Left ventricle myocardium inferior (tissue), 1 donor: ENCODE measurements at places on chromosomes 7 and 10. TPM values are rescaled to one million over a fixed set of nuclear protein-coding genes. Genes with fewer than 3 reads are reported as not detected.

GRCh38 chr10:49319206-49319605, 20.2 kb downstream of the C10orf71 start:
- no peak for DNase-seq

Gene INTS1
- 29.9 TPM for total RNA-seq

Gene RAB19
- total RNA-seq = not detected

Gene SPDYE11
- not detected for total RNA-seq

DNA sequence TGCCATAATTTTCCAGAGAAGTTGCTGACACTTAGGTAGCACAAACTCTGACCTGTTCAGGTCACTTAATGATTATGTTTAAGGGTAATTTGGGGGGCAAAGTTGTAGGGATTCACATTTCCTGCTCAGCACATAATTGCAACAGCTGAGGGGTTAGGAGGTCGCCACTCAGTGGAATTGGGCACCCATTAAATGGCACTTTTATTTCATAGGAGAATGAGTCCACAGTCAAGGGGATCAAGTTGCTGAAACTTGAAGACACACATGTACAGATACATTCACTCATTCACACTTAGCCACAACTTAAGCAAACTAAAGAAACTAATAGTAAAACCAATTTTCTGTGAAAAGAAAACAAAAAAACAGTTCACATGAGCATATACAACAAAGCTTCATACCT, 1.5 kb downstream of the PCDH15 start:
- no peak for DNase-seq

DNA sequence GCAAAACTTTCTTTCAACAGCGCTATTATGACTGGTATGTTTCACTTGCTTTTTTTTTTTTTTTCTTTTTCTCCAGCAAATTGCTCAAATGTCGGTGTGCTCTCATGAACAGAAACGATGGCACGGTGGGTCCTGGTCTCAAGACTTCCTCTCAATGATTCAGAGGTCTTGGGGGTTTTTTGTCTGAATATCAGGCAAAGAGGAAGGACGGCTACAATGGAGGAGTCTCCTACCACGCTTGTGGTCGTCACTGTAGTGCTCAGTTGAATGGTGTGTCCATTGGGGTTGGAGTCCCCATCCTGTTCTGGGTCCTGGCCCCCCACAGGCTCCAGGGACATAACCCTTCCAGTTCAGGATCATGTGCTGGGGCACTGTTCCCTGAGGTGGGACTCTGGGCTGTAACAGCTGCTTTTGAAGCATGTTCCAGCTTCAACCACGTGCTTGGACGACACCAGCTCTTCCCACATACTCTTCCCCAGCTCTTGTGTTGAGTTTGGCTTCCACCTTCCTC, 266.7 kb upstream of the KLF6 start:
- DNase-seq = no peak

GRCh38 chr7:81207801-81208200, 288.9 kb upstream of the SEMA3C start:
- DNase-seq = no peak

DNA sequence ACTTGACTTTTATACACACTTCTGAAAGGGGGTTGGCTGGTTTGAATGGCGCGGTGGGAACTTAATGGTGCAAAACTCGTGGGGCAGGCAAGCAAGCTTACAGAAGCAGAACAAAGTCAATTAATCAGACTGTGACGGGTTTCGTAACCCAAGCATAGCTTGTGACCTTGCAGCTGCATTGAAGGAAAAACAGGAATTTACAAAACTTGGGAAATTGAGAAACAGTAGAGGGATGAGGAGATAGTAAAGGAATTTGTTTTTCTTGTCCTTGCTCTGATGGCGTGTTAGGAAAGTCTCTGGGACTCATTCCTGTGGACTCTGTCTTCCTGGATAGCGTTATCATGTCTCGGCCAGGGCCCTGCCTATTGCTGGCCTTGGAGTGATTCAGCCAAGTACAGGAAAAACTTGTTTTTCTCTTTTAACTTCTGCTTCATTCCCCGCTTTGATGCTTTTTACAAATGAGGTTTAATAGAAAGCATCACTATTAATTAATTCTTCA, 220.0 kb upstream of the KCND2 start:
- DNase-seq = peak; percentile 22

GRCh38 chr10:22319980-22320558, 830 bp upstream of the BMI1 start:
- DNase-seq = no peak

- DNase-seq = no peak
Observed at GRCh38 chr10:44853148-44853734, 57.9 kb upstream of the TMEM72 start.

Gene HOXA9
- not detected for total RNA-seq

DNA sequence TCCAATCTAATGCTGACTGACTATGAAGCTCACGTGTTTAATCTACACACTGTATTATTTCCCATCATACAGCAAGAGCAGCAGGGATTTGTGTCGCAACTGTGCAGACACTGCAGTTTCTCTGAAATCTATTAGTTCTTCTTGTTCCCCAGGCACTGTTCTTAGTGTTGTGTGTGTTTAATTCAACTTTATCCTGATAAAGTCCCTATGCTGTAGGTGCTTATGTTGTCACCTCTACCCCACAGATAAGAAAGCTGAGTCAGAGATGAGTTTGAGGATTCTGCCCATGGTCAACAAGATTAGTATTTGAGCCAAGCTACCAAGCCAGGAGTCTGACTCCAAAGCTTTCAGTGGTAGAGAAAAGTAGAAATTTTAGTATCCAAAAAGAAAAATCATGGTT, 22.5 kb upstream of the EPHB6 start:
- no peak for DNase-seq

DNA sequence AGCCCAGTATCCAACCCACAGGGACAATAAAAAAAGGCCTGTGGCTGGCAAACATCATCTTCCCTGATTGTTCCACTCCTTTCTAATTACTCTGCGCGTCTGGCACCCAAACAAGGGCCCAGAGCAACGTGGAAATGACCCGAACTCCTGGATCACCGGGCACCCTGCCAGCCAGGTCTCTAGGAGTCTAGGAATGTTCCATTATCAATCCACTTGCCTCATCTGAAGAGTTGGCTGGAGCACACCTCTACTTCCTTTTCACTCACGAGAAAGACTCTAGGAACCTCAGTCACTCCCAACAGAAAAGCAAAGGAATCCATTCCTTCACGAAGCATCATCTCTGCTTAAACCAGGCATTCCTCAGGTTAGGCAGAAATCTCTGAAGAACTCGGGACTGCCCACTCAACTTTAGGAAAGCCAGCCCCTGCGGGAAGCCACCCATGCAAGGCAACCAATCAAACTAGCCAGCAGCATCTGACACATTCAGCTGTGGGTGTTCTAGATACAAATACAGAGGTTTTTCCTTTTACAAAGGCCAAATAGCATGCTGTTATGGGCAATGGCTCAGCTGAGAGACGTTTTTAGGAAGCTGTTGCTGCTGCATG, 37.7 kb downstream of the ATXN7L1 start:
- peak; percentile 29 for DNase-seq

GRCh38 chr7:102140952-102141370, 145.7 kb upstream of the SH2B2 start:
- no peak for DNase-seq

Gene PLEKHS1
- total RNA-seq = not detected

- no peak for DNase-seq
Observed at GRCh38 chr10:131532291-131532690, 220.8 kb upstream of the TCERG1L start.

DNA sequence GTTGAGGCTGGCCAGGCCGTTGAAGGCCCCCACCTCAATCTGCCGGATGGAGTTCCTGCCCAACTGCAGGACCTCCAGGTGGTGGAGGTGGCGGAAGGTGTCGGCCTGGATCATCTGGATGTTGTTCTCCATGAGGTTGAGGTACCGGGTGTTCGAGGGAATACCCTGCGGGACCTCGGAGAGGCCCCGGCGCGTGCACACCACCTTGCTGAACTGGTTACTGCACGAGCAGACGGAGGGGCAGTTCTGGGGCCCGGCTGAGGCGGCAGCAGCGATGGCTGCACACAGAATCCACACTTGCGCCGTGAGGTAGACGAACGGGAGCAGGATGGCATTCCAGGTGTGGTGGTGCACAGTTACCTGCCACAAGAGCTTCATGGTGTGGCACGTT, 979 bp downstream of the LRRC4 start:
- DNase-seq = no peak

DNA sequence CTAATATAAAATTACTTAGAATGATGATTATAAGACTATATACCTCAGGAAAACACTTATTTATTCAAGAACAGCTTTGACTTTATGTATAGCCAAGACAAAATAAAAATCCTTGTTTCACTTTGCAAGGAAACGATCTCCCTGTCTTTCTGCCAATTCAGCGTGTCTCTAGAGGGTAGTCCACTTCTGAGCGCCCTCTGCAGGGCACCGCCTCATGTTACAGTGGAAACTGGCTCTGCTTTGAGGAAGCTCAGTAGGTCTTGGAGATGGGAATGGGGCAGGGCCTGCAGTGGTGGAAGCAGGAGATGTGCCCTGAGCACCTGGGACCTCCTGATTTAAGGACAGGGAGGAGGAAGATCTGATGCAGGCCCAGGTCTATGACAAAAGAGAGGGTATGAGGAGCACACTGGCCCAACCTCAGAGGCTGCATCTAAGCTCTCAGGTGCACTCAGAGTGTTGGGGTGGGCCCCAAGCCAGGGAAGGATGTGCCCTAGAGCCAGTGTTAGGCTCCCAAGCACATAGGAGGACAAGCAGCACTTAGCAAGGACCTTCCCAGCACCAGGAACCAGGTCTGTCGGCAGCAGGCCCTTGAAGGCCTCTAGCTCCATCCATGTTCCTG, 481.0 kb downstream of the TNS3 start:
- DNase-seq = peak; percentile 35

DNA sequence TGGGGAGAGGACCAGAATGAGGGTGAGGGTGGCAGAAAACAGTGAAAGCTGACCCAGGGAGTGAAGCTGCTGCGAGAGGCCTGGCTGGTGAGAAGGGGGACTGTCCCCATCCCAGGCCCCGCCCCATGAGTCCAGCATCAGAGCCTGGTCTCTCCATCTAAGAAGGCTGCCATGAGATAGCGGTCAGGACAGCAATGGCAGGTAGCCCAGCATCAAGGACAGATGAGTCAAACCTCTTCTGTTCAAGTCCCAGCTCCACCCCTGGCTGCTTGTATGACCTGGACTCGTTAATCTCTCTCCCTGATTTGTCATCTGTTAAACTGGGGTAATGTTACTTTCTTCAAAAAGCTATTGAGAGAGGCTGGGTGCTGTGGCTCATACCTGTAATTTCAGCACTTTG, 22.2 kb downstream of the GPNMB start:
- peak; percentile 38 for DNase-seq

Gene NOC3L
- total RNA-seq = 10.0 TPM

GRCh38 chr7:127702938-127703337, 50.9 kb downstream of the SND1 start:
- no peak for DNase-seq

DNA sequence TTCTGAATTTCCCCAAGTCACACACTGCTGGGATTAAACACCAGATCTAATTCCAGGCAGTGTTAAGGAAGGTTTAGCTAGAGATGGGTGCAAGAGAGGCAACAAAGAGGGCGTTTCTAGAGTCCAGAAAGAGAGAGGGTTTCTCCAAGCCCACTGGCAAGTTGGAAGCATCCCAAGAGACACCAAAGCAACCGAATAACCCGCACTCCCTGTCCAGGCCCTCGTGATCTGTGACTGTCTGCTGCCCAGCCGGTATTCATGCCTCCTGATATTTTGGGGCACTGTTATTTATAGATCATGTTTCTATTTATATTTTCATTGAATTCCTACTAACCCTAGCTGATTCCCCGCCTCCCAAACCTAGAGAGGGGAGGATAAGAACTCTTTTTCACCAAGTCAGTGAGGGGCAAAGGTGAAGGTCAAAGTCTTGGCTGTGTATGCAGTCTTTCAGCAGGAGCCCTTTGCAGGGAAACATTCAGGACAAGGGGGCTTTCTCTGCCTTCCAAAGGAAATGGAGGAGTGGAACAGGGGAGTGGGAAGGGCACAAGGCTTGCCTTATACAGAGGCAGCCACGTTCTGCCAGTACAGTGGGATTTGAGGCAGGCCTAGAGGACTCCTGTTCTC, 103.6 kb downstream of the SH3PXD2A start:
- DNase-seq = no peak

Gene OR2A1
- not detected for total RNA-seq

GRCh38 chr7:123792547-123792946, 43.7 kb upstream of the WASL start:
- DNase-seq = no peak

- DNase-seq = no peak
Observed at GRCh38 chr10:77873536-77874380, 52.8 kb downstream of the DLG5 start.

DNA sequence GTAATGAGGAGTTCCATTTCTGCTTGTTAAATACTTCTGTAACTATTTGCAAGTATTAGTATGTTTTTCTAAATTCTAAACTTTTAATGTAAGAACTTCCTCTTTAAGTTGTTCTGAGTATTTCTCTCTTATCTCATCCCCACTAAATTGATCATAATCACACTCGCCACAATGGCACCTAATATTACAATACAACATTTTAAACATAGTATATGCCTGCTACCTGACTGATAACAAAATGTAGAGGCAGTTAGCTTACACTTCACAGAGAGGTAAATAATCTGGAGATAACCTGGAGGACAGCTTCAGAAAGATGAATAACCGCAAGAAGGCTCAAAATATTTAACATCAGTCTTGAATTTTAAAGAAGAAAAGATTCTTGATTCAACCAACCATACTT, 48.6 kb downstream of the HIBADH start:
- DNase-seq = no peak

Gene ZNF783
- total RNA-seq = 4.5 TPM

GRCh38 chr10:128664729-128665128, 538.5 kb upstream of the MKI67 start:
- no peak for DNase-seq

Gene STEAP4
- 15.7 TPM for total RNA-seq

GRCh38 chr10:118045158-118045836, 1.4 kb downstream of the RAB11FIP2 start:
- DNase-seq = no peak

Gene NCAPG2
- 3.7 TPM for total RNA-seq

DNA sequence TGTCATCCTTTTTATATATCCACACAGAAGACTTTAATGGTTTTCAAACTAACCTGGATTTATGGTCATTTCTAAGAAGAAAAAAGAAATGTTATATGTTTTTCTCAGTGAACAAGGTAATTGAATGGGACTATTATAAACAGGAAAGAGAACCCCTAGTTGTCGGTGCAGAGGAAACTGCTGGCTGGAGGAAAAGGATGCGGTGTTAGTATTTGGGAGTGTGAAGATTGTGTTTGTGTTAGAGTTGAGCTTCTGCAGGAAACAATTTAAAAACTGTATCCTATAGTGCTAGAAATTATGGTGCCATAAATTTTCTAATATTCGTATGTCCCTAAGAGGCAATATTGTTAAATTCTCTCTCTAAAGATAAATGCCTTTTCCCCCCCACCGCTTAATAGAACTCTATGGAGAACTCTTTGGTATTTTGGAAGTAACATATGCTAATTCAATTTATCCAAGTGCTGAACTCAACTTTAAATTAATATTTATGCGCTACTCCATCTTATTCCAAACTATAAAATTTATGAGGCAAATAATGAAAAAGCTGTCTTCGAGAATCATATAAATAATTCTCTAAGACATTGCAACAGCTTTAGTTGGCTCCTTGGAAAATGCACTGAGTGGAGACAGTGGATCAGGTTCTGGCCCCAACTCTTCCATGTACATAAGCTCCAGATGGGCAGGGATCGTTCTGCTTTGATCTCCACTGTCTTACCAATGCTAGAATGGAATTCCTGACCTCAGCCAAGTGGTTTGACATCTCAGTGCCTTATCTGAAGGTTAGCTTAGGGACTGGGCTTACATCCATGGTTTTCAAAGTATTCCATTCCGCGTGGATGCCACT, 5.6 kb downstream of the BZW2 start:
- no peak for DNase-seq
